ENCODE measurements at places on chromosomes 6 and 20.

- no peak for DNase-seq
Measured at GRCh38 chr6:35040398-35040797, 100.7 kb downstream of the TCP11 start.

GRCh38 chr6:122285292-122285913 lies 114.0 kb upstream of the HSF2 start:
- no peak for DNase-seq

DNA sequence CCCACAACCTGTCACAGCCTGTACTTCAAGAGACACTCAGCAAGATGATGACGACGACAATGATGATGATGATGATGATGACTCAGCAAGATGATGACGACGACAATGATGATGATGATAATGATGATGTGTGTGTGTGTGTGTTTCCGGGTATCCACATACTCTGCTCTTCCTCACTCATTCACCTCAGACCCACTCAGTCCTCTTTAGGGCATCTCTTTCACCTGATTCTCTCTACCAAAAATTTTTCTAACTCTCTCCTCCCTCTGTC lies 1.2 kb upstream of the EIF6 start:
- peak; percentile 39 for DNase-seq

- DNase-seq, result no peak
Measured at GRCh38 chr6:151228788-151229400, 10.9 kb upstream of the AKAP12 start.

DNA sequence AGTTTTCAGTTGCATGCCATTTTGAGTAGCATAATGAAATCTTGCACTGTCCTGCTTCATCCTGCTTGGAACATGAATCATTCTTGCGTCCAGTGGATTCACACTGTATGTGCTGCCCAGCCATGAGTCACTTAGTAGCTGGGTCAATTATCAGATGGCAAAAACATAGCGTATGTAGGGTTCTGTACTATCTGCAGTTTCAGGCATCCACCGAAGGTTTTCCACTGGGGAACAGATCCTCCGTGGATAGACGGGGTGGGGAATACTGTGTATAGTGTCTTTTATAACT lies 61.4 kb downstream of the IL22RA2 start:
- DNase-seq, result no peak

DNA sequence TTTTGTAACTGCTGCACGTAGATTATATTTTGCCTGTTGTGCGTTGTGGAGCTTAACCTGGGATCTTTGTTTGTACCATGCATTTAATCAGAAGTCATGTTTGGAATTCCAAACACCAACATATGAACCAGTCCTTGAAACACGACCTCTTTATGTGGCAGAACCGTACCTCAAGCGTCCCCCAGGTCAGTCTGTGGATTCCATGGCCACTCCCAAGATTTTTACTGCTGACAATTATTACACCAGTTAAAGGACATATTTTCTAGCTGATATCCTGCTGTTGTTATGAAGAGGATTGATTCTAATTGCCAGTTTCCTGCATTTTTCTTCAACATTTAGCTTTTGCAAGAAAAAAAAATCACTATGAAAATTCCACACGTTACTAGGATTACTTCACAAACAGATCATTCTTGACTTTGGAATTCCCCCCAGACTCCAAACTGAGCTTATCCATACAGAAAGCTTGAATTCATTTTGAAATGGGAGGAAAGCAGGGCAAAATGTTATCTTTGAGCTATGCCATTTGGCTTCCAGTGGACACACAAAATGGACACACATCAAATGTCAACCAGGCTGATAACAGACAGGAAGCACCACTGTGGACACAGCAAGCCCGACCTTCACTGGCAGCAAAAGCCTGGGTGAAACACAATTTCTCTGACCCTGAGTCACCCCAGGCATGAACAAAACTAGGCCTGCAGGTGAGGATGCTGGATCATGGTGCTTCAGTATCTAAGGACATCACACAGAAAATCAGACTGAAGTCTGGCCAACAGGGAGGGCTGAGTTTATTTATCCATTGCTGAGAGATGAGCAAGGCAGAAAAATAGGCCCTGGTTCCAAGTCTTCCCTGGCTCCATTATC lies 542.9 kb upstream of the JAG1 start:
- no peak for DNase-seq

GRCh38 chr20:14360416-14360815 lies 23.0 kb upstream of the FLRT3 start:
- no peak for DNase-seq

- DNase-seq, result no peak
Measured at GRCh38 chr20:54339093-54339492, 131.2 kb downstream of the PFDN4 start.

- DNase-seq, result no peak
Measured at GRCh38 chr20:3080939-3081388, 3.6 kb downstream of the AVP start.
